A549 (cell line): ENCODE measurements at places on chromosomes 4 and X.

GRCh38 chrX:105975382-105975781, 63.1 kb downstream of the SERPINA7 start:
- DNase-seq, result no peak

DNA sequence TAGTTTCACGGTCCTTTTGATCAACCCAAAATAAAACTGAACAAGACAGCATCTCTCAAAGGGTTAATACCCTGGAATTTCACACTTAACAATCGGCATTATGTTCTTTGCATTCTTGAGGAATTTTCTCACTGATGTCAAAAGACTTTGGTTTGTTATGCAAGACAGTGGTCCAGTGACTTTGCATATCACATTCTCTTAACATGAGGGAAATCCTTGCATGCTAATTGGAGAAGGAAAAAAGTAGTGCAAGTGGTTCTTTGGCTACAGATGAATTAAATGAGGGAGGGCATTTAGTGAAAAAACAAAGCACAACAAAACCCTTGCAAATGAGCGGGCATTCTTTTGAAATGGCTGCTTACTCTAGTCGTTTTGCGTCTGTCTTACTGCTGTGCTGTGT, 105.1 kb upstream of the LIMCH1 start:
- no peak for DNase-seq

GRCh38 chr4:147345662-147346061, 135.2 kb upstream of the EDNRA start:
- no peak for DNase-seq

- DNase-seq, result peak; percentile 3
Observed at GRCh38 chr4:17066972-17067371, 168.5 kb upstream of the LDB2 start.

DNA sequence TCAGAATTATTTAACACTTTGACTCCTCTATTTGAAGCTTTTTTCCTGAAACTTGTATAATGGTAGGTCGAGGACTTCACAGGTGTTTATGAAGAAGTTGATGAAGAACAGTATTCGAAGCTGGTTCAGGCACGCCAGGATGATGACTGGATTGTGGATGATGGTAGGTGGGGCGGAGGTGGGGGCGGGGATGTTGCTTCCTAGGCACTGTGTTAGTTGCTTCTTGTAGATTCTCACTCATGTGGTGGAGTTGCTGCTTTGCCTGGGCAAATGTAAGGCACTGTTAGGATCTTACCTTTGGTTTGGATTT, 9.4 kb downstream of the POLA1 start:
- DNase-seq, result no peak

DNA sequence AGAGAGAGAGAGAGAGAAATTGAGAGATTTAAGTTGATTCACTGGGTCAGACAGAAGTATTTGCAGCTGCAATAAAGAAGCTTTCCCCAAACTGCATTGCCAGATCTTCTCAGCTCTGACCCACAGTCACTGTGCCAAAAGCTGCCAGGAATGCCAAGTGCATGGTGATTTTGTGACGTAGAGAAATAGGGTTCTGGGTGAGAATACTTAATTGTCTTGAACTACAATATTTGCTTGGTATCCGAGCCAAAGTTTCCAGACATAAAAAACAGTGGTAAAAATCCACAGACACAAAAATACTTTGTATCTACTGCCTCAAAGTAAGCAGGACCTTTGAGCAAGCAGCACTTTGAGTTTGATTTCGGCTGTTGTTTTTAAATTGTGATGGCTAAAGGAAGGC, 331.1 kb downstream of the GRID2 start:
- no peak for DNase-seq

GRCh38 chr4:4226606-4227438, at the start of gene OTOP1:
OTOP1 (minus strand) TSS chr4:4226929; CDS start chr4:4226864, 65 bp downstream.
- DNase-seq, result no peak

DNA sequence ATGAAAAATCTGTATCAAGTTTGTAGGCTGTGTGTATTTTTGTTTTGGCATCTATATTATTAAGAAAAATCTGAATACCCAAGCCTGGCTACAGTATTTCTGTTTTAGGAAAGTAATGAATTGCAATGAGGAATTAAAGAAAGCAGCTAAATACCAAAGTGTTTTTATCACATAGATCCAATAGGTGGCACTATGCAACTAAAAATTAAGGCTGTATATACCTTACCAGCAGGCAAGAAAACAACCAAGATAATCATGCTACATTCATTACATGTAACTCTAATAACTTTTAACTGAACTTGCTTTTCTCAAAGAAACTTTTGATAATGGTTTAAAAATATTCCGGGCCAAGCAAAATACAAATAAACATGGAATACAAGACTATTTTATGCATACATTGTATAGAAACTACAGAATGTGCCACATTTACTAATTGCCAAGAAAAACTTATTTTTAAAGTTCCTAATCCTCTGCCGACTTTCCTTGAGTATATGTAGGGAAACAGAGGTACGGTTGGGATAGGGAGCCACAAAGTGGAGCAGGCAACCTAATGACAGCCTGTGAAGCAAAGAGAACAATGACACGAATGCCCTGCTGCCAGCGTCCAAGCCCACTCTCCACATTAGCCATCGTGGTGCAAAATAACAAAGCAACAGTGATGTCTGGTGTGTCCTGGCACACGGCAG, 63.7 kb downstream of the SEC24D start:
- peak; percentile 15 for DNase-seq

- DNase-seq, result no peak
Observed at GRCh38 chr4:41129128-41129754, 85.1 kb downstream of the APBB2 start.

DNA sequence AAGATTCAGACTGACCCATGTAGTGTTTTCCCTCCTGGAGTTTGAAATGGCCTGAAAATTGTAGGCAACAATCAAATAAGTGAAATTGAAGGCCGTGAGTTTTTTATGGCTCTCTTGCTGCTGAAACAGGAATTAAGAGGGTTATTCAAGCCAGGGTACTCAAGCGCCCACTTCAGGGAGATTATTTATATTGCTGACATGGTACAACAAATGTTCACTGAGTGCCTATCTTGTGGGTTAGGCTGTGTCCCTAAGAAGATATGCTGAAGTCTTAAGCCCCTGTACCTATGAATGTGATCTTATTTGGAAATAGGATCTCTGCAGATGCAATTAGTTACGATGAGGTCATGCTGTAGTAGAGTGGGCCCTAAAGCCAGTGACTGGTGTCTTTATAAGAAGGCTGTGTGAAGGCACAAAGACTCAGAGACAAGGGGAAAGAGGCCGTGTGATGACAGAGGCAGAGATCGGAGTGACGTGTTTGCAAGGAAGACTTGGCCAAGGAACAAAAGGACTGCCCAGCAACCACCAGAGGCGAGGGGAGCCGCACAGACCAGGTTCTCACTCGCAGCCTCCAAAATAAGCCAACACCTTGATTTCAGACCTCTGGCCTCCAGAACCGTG, 72.9 kb downstream of the MED28 start:
- DNase-seq, result no peak

GRCh38 chr4:143186649-143187048, 1.9 kb downstream of the USP38 start:
- no peak for DNase-seq

GRCh38 chr4:111681270-111681669, 464.0 kb upstream of the FAM241A start:
- no peak for DNase-seq

- peak; percentile 65 for DNase-seq
Observed at GRCh38 chrX:130110379-130111219, at the start of gene ELF4. ELF4 (minus strand) TSS chrX:130110497; CDS start chrX:130081330, 29,167 bp downstream.

DNA sequence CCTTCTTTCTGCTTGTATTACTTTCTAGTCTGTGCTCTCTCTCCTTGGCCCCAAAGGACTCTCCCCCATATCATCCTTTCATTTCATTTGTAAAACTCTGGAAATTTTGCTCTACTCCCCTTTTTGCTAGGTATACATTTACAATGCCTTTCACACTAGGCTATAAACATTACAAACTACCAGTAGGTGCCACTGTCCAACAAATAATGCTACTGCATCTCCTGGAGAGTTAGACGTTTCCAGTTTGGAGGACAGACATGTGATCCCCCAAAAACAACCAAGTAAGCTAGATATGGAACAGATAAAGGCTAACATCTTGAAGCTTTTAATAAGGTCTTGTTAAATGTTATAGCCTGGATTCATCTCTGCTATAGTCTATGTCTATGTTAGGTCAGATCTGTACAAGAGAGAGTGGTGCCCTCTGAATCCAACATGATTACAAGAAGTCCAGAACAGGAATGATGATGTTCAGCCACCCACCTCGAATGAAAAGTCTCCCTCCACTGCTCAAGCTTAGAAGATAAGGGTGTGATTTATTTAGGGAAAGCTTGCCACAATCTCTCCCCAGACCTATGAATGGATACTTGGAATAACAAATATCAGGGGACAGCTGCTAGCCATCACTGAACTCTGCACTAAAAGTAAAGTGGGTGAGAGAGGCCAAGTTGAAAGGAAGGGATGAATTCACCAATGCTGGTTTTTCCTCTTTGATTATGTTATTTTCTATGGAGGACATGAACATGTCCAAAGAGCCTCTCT, 14.3 kb downstream of the CBR4 start:
- DNase-seq, result no peak

DNA sequence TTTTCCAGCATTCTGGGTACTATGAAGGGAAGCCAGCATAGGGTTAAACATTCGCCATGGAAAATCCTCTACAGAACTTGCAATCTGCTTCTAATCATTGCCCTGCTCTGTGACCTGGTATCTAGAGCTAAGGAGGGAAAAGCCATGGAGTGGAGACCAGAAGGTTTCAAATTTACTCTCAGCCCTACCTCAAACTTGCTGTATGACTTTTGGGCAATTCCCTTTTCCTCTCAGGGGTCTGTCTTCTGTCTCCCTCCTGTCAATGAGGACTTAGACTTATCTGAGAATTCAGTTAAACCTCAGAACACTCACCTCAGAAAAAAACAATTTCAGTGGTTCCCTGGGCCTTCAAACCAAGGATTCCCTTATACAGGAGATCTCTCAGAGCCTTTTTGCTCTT, 29.1 kb downstream of the ARHGEF9 start:
- DNase-seq, result no peak

GRCh38 chr4:165783626-165784025, 89.4 kb upstream of the TLL1 start:
- no peak for DNase-seq

- no peak for DNase-seq
Observed at GRCh38 chr4:87087015-87087414, 133.4 kb downstream of the KLHL8 start.

DNA sequence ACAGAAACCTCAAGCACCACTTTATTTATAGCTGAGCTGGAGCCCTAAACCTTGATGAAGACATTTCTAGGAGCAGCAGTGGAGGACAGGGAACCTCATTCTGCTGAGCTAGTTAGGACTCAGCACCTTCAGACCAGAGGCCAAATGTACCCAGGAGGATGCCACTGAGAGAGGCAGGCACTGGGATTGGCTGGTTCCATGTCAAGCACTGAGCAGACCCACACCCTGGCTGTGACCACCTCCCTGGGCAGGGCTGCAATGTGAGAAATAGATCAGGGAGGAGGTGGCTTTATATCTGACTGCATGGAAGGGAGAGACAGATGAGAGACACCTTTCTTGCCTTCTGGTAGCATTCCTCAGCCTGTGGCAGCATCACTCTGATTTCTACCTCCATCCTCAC, 304.6 kb downstream of the STK32B start:
- no peak for DNase-seq

- DNase-seq, result no peak
Observed at GRCh38 chrX:98962996-98963395, 1447.1 kb downstream of the PCDH19 start.

GRCh38 chrX:7316887-7317286, 168.9 kb upstream of the PUDP start:
- DNase-seq, result no peak

DNA sequence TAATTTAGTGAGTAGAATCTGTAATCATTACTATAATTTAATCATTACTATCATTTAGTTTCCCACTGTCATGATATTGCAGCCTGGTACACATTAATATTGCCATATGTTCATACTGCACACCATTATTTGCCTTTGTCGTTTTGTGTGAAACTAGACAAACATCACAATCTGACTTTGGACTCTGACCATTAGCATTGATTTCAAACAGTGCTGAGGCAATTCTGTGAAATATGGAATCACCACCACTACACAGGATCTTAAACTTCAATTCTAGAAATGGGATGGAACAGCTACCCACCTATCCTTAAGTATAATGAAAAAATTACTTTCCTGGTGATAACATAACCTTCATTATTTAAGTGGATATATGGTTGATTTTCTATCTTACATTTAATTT, 98.3 kb downstream of the SORBS2 start:
- no peak for DNase-seq

DNA sequence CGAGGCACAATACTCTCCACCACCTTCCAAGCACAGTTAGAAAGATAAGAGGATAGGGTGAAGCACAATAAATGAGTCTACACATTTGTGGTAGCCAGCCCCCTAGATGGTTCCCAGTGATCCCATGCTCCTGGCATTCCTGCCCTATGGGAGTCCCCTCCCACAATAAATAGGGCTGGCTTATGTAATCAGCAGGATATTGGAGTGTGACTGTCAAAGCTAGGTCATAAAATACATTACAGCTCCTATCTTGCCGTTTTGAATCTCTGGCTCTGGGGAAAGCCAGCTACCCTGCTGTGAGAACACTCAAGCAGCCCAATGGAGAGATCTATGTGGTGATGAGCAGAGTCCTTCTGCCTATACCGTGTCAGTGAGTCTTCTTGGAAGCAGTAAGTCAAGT, 198.7 kb upstream of the NOCT start:
- no peak for DNase-seq

- DNase-seq, result no peak
Observed at GRCh38 chr4:106409901-106410889, 41.6 kb upstream of the GIMD1 start.

DNA sequence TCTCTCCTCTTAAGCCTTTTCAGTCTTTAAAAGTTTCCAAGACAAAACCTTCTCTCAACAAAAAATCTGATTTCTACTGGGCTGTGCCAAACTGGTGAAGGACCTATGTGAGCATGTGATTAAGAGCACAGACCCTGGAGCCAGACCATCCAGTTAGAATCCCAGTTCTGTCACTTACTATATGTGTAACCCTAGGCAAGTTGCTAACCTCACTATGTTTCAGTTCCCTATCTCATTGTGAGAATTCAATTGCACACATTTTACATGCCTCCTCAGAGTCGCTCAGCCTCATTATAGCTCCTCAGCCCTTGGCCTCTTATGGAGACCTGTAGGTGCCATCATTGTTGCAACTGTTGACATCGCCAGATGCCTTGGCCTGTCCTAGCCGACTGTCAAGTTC, 54.1 kb upstream of the VEGFD start:
- DNase-seq, result no peak

- DNase-seq, result no peak
Observed at GRCh38 chrX:155632431-155633100, 19.8 kb upstream of the TMLHE start.

- no peak for DNase-seq
Observed at GRCh38 chr4:151169223-151169622, 69.8 kb downstream of the RPS3A start.

- no peak for DNase-seq
Observed at GRCh38 chrX:147699061-147699460, 212.7 kb upstream of the FMR1 start.
